ENCODE measurements at places on chromosomes 5 and 9.

DNA sequence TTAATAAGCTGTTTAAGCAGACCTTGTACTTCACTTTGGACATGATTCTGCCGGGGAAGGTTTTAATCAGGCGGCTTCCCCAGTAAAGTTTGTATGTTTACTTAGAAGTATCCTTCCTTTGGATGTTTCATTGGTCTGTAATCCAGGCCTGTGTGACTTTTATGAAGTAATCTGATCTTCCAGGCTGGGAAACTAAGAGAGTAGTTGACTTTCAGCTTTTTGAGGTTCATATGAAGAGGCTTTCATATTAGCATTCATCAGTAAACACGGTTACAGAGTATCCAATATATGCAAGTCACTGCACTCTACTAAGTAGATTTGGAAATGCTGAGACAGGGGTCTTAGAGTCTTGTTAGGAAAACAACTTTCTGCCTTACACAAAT is 1.1 kb downstream of the DNAJC21 start:
- DNase-seq, result no peak

GRCh38 chr5:5380298-5380697 is 42.2 kb upstream of the ICE1 start:
- no peak for DNase-seq

DNA sequence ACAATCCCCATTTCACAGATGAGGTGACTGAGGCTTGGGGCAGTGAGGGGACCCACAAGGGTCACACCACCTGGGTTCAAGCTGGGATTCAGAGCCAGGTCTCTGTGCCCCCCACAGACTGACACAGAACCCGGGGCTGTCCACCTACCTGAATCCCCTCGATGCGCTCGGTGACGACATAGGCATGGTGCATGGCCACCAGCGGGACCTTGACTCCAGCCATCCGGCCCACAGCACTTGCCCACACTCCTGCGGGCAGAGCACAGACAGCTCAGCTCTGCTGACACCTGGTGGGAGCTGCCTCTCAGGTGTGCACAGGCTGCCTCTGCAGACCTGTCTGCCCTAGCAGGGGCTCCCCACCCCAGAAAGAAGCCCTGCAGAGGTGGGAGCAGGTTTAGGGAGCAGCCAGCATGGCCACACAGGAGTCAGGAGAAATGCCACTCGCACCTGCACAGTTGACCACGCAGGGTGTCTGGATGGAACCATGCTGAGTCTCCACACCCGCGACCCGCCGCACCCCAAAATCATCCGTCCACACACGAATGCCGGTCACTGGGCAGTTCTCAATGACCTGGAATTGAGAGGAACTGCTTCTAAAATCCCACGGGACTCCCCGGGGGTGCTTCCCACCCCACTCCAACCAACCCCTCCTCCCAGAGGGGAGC is 8.4 kb downstream of the SARDH start:
- no peak for DNase-seq

DNA sequence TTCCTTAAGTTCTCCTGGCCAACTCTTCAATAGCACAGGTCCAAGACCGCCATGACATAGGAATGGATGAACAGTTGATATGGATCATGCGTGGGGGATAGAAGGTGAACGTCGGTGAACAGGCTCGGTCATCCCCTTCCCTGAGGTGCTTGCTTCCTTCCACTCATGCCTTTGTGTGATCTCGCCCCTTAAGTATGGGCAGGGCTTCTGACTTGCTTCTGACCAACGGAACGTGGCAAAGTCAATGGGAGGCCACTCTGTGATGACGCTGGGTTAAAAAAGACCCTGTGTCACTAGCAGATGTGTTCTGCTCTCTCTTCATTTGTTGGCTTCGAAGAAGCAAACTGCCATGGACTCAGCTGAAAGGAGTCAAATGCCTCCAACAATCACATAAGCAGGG is 240.5 kb upstream of the TUT7 start:
- no peak for DNase-seq

DNA sequence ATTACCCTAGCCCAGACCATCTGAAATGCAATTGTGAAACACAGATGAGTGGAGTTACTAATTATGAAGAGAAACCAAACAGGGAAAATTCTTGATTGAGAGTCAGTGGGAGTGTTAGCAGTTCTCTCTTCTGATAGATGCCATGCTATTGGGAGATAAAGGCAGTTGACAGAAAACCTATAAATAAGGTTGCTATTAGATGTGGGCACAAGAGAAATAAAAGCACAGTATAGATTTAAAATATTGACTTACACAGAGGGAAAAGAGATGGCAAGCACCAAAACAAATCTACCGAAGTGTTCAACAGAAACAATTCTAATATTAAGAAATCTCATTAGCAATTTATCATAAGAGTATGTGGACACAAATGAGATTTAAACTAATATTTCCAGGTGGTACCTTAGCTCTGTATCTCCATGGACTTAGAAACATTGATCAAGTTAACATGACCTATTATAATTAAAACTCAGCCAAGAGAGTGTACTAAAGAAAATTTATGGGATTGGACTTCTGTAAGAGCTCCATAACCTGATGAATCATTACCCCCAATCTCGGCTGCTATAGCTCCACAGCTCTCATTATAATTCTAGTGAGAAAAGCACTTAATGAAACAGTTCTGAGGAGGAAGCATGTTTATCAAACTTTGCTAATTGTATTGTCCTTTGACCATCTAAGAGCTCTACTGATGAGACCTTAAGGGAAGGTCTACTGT is 665.0 kb upstream of the RIOK2 start:
- DNase-seq, result no peak

GRCh38 chr9:137174722-137175293 is 3.0 kb upstream of the TMEM210 start:
- no peak for DNase-seq

DNA sequence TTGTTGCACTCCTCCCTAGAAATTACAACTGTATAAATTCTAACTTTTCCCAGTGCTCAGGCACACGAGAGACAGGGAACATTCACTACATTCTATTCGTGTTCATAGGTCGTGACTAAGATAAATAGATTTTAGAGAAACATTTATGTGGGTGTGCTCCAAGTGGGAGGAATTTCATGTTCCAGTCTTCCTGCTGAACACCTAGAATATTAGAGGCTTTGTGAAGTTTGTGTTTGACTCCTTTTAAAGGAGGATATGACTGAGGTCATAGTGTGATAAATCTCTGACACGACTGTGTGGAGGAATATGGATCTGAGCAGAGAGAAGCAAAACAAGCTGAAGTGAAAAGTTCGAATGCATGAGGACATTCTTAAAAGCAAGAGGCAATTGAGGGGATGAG is 355.3 kb downstream of the ZSWIM6 start:
- DNase-seq, result no peak

GRCh38 chr5:171475596-171475995 is 56.1 kb downstream of the FGF18 start:
- no peak for DNase-seq

DNA sequence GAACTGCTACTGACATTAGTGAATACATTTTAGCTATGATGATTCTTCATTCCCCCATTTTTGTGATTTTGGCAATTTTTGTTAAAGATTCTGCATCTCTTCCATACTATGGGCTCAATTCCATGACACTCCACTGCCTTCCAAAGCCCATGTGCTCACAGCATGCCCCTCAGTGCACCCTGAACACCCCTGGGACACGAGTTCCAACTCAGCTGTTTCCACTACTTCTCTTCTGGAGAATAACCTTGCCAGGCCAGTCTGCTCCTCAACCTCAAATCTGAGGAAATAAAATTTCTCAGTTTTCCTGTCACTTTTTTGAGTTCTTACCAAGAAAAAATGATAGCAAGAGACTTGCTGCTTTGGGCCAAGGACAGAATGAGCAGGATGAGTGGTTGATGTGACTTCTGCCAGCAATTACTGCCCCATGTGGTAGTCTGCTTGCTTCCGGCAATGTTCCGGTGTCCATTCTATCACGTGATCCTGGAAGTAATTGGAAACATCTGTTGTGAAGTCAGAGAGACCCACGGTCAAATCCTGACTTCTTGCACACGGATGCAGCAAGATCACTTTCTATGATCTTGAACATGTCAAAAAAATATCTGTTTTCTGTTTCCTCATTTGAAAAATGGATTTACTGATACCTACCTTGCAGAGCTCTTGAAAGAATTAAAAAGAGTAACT is 58.3 kb downstream of the EGFLAM start:
- no peak for DNase-seq

- DNase-seq, result no peak
Observed at GRCh38 chr5:15702102-15702501, 202.1 kb downstream of the FBXL7 start.

DNA sequence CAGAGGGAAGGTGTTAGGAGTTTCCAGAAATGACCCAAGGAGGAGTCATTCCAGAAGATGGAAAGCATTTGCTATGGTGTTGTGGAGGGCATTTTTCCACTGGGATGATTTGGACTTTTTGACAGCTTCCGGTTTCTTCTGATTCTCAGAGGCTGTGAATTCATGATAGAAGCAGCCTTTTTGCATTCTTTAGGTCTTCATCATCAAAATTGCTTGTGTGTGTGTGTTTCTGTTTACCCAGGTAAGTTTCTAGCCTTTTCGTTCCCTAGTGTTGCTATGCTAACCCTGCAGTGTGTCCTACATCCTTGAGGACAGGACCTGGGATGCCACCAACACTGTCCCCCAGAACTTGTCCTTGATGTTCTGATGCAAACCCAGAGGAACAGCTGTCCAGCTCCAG is 19.6 kb downstream of the IRX1 start:
- DNase-seq, result no peak

DNA sequence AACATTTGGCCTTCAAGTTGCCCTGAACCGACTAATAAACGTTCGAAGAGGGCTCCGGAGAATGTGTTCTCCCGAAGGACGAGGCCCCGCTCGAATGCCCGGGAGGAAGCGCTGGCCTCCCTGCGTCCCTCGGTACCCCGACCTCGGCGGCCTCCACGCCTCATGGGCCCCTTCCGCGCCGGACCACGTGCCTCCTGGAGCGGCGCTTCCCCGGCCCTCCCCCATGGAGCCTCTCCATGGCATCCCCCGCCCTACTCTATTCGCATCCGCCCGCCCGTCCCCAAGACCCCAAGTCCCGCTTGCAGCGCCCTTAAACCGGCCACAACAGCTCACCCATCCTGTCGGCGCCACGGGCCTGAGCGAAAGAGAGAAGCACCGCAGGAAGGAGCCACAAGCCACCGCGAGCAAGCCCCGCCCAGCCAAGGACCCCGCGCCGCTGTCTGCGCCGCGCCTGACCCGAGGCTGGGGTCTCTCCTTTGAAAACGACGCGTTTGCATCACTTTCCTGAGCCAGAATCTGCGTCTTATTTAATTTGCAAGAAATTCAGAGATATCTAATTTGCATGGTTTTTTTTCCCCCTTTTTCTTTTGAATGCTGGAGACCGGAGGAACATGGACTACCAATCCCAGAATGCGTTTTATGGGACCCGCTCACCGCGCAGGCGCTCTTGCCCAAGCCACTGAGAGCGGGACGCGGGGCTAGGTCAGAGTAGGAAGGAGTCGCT is at the start of gene RPS23:
TSS of gene RPS23 (minus strand) at position 368 of the 724 bp plus-strand sequence. CDS start at position 337, 31 bp downstream.
- DNase-seq, result peak; percentile 66

GRCh38 chr5:135944967-135945560 is 9.7 kb downstream of the LECT2 start:
- DNase-seq, result no peak

- DNase-seq, result no peak
Observed at GRCh38 chr9:127942216-127943010, 4.8 kb upstream of the DPM2 start.

GRCh38 chr5:96439477-96440184 is 6.6 kb upstream of the PCSK1 start:
- DNase-seq, result no peak

DNA sequence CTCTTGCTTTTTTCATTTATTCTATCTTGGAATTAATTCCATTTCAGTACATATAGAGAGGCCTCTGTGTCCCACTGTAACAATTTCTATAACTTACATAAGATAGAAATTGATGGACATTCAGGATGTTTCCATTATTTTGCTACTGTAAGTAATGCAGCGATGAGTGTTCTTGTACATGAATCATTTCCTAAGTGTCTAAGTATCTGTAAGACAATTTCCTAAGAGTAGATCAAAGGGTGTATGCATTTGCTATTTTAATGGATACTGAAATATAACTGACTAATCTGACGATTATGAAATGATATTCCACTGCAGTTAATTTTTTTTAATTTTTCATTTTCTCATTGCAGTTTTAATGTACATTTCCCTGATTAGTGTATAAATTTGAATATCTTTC is 23.0 kb upstream of the RBM22 start:
- DNase-seq, result no peak

GRCh38 chr5:19196631-19197030 is 791.4 kb downstream of the CDH18 start:
- DNase-seq, result no peak

- DNase-seq, result no peak
Observed at GRCh38 chr9:131969469-131969989, 110.1 kb downstream of the MED27 start.

- DNase-seq, result no peak
Observed at GRCh38 chr9:20945269-20945668, 86.2 kb downstream of the HACD4 start.

DNA sequence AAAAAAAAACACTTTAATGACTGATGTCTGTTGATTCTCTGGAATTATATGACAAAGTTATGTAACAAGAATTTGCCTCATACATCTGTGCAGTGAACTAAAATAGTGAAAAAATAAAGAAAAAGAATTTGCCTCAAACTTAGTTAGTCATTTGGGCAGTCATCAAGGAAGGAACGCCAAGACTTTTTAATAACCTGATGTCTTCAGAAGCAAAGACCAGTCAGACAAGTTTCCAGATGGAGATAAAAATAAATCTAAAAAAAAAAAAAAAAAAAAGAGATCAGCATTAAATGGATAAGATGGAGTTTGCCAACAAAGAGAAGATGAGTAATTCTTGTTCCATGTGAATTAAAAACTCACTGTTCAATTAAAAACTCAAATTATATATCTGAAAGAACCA is 52.3 kb upstream of the JMY start:
- DNase-seq, result no peak

GRCh38 chr5:165560648-165561047 is 2055.2 kb downstream of the MAT2B start:
- DNase-seq, result no peak

- DNase-seq, result no peak
Observed at GRCh38 chr5:169522851-169523250, 60.7 kb upstream of the SPDL1 start.

DNA sequence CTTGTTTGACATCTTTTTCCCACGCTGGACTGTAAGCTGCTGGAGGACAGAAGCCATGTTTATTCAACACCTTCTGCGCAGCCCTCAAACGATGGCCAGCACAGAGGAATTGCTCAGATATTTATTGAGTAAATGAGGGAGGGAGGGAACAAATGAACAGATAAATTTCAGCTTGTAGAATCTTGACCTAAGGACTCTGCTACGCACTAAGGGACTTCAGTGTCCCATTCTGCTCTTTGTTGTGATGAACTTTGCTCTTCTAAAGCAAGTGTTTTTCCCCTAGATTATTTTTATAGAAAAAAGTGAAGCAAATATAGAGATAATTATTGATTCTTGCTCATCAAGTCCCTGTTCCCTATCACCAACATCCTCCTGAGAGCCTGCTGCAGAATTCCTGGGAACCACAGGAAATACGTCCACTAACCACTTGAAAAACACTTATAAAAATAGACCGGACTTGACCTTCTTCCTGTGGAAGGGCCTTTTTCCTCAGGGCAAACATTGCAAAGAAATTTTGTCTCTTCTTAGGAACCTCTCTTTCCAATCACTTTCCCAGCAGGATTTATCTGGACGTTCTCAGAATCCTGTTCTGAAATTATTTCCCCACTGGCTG is 54.9 kb downstream of the FGF1 start:
- DNase-seq, result no peak

All from stimulated activated CD4-positive, alpha-beta T cell treated with anti-CD3 and anti-CD28 coated beads, Interleukin-15, amount 100 ng/mL, for 1 hour (primary cell).